ENCODE measurements at places on chromosomes 11 and 22.

DNA sequence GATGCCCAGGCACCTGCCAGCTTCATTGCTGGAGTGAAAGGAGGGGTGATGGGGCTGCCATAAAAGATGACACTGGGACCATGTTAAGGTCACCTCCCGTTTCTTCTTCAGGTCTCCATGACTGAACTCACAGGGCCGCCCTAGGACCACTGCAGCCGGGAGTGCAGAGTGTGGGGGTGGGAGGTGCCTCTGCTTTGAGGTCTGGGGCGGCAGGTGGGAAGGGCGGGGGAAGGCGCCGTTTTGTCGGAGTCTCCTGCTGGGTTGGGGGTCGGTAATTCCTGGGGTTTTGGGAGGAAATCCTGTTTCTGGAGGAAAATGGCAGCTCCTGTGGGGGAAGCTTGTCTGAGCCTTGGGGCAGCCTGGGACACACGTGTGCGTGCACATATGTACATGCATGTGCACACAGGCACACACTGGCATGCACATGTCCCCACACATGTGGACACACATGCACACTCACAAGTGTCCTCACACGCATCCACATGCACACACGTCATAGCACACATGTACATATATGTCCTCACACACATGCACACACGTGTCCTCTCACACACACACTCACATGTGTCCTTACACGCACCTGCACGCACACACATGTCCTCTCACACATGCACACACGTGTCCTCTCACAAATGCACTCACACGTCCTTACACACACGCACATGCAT, 990.9 kb downstream of the BRD1 start:
- no peak for DNase-seq

GRCh38 chr11:80700386-80700785, 1259.6 kb upstream of the TENM4 start:
- no peak for DNase-seq

- no peak for DNase-seq
Observed at GRCh38 chr11:27696115-27696514, 4.1 kb downstream of the BDNF start.

DNA sequence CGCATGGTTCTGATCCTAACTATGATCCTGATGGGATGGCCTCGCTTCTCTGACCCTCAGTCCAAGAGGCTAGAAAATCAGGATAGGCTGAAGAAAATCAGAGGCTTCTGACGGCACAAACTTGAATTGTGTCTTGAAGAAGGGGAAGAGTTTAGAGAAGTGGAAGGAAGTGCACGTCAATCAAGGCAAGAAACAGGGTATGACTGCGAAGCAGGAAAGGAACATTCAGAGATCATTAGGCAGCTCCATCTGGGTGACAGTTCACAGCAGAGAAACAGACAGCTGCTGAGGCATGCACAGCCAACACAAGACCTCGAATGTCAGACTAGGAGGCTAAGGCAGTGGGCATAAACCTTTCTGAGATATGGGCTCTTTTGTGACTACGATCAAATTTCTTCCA, 29.3 kb downstream of the CLPB start:
- DNase-seq: no peak

- DNase-seq: no peak
Observed at GRCh38 chr11:3641701-3642070, at the start of gene ART5. ART5 (minus strand) TSS chr11:3641992; CDS start chr11:3641862, 130 bp downstream.

DNA sequence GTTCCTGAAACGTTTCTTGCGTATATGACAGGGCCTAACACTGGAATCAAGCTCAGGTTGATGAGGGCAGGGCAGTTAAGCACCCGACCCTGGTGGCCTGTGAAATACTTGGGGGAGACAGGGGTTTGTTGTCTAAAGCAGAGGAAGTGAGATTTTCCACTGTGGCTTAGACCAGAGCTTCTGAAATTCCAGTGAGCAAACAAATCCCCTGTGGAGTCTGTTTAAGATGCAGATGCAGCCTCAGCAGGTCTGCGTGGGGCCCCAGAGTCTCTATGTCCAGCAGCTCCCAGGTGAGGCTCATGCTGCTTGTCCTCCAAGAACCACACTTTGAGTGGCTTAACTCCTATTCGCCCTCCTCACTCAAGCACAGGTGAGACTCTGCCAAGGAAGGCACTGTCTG, 39.1 kb upstream of the PRAME start:
- no peak for DNase-seq

DNA sequence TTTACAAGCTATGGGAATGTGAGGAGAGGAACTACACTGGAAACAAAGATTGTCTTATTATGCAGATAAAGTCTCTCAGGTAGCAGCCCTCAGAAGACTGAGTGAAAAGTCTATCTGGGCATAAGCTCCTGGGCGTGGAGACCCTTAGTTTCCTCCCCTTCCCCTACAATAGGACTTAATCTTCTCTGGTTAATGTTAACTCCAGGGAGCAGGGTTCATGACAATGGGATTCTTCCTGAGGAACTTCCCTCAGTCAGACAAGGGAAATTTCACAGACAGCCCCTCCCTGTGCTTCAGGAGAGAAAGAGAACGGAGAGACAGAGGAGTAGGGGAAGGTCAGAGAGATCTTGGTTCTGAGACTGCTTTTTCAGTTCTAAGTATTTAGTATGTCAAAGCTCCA, 1428.6 kb downstream of the LRRC4C start:
- no peak for DNase-seq

GRCh38 chr22:22210889-22211833, 33.4 kb upstream of the VPREB1 start:
- no peak for DNase-seq

DNA sequence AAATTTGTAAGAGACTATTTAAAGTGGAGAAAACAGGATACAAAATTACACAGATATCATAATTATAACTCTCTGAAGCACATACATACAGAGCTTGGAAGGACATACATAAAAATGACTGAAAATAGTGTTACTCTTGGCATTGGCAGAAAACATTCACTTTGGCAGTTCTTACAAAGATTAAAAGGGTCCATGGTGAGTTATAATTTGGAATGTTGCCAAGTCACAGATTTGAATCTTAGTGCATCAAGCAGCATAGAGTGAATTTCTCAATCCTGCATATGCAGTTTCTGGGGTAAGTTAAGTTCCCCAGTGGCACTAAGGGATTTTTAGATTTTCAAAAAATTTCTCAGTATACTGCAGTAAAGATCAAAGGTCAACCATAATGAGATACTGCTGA, 115.9 kb downstream of the CCDC81 start:
- DNase-seq: no peak

- no peak for DNase-seq
Observed at GRCh38 chr11:123584186-123584585, 70.2 kb downstream of the SCN3B start.

DNA sequence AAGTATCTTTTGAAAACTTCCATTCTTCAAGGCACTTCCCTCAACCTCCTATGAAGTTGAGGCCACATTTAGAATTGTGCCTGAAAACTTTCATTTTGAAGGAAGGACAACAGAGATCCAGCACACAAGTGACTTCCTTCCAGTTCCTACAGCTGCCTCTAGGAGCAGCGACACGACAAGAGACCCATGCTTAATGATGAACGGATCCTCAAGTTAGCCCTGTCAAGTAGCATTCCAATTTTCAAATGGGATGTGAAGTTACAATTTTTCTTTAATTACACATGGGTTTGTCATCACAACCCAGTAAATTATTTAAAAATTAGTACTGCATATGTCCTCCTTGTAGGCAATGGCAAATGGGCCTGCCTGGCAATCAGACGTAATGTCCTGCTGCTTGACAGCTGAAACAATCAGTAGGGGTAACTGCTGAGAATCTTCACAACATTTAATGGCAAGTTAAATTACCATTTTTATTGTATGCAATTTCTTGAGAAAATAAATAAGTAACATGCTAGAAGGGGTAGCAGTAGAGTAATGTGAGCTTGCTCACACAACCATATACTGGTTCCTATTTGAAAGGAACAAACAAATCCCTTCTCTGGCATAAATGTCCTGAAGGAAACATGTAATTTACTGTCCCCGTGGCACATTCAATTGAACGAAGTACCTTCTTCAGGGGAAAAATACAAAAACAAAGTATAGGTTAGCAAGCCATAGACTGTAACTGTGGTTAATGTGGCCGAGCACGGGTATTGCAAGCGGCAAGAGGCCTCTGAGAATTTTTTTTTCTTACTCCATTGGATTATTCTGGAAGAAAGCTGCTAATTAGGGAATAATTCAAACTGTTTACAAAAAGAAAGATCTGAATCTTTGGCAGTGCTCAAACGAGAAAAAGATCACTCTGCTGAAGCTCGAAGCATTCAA, 288.3 kb downstream of the CADM1 start:
- no peak for DNase-seq

GRCh38 chr22:32407312-32407711, 4.7 kb downstream of the RTCB start:
- no peak for DNase-seq

DNA sequence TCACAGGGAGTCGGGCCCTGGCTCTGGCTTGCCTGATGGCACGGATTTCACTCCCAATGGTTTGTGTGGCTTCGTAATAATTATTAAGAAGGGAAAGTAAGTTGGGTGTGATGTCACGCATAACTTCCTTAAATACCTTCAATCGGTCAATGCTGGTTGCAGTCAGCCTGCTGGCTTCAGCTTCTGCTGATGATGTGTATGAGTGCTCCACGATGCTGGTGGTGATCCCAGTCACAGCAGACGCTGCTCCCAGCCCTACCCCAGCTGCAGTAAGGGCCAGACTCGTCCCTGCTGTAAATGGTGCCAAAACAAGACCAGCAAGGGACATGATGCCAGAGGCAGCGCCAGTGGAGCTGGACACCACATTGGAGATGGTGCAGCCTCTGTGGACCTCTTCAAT, 19.1 kb downstream of the APOL3 start:
- no peak for DNase-seq

- DNase-seq: no peak
Observed at GRCh38 chr11:115134926-115135325, 369.3 kb downstream of the CADM1 start.

DNA sequence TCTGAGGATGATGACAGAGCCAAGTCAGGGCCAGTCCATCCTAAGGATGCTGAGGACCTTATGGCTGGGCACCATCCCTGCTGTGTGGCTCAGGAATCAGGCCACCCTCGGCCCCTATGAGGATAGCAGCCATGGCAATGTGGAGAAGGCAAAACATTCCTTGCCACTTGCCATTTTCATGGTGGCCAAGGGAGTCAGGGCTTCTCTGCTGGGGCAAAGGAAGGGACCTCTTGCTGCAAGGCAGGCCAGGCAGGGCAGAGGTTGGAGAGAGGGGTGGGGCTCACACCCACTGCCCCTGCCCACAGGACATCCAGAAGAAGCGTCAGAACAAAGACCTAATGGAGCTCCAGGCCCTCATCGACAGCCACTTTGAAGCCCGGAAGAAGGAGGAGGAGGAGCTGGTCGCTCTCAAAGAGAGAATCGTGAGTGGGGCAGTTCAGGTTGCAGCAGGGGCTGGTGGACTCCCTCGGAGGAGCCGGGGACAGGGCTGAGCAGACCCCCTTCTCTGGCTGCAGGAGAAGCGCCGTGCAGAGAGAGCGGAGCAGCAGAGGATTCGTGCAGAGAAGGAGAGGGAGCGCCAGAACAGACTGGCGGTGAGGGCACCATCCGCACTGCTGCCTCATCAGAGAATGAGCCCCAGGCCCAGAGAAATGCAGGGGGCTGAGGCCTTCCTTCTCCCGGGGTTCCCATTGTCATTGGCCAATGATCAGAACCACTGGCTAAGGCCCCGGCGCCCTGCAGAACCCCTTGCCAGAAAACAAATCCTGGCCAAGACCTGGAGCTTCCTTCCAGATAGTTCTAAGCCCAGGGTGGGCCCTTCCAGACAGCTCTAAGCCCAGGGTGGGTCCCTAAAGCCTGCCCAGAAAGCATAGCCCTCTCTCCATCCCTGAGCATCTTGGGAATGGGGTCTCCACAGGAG, 13.5 kb upstream of the MRPL23 start:
- DNase-seq: no peak

DNA sequence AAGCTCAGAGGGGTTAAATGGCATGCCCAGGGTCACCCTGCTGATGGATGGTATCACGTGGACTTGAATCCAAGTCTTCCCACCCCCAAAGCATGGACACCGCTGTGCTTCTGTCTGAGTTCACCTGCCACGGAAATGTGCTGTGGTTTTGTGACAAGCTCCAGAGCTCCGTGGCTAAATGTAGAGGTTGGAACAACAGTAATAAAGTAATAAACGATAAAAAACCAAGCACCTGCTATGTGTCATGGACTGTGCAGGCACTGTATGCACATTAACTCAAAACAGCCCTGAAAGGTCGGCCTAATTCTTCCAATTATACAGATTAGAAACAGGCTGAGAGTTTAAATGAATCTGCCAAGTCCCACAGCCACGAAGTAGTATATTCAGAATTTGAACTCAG, 182.1 kb upstream of the NAV2 start:
- DNase-seq: no peak

GRCh38 chr11:75293903-75294302, 53.3 kb downstream of the TPBGL start:
- DNase-seq: no peak

DNA sequence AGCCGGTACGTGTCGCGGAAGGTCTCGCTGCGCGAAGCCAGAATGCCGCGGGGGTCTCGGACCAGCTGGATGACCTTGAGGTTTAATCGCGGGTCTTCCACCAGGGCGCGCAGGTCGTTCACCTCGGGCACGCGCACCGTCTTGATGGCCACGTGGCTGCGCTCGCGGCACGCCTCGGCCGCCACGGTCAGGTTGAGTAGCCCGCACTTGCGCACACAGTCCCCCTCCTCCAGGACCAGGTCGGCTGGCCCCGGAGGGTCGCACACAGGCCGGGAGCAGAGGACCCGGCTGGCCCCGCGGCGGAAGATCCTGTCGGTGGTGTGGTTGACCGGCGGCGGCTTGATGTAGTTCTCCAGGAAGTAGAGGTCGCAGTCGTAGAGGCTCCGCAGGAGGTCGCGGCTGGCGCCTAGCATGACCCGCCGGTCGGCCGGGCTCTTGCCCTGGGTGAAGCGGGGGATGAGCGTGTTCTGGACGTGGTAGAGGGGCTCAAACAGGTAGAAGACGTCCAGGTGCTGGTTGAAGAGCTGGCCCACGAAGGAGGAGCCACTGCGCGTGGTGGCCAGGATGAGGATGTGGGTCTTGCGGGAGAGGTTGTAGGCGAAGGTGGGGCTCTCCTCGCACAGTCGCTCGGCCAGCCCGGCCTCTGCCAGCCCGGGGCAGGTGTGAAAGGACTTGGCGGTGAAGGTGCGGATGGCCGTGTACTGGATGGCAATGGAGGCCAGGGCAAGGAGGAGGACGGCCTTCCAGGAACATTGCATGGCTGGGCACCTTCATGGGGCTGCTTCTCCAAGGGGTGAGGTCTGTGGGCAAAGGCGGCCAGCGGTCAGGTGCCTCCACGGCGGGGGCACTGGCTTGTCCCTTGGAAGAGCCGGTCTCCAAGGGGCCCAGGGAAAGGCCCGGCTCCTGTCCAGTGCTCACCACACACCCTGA, 15.0 kb downstream of the CHST1 start:
- DNase-seq: no peak

DNA sequence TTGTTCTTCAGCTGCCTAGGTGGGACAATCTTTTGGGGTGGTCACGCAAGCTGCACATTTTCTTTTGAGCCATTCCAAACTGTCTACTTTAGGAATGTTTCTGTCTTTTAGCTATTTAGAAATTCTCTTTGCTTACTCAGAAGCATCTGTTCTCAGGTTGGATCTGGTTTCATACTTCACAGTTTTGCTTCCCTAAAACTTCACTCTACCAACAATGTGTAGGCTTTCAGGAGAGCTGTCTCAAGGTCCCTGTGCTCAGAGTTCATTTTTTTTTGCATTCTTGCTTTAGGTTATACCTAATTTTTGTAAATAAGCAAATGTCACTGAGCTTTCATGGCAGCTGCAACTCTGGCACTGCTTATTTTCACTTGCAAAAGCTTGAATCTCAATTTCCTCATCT, 36.7 kb downstream of the CCDC90B start:
- no peak for DNase-seq

Measured in stimulated activated CD8-positive, alpha-beta memory T cell treated with anti-CD3 and anti-CD28 coated beads, Interleukin-7, amount 100 ng/mL, for 48 hours (primary cell).